Hindlimb muscle (tissue), 1 donor: ENCODE measurements at places on chromosomes 4 and X. TPM values are rescaled to one million over a fixed set of nuclear protein-coding genes. Genes with fewer than 3 reads are reported as not detected.
A peak's percentile ranks its signal among the peaks of the same experiment; 100 is the strongest.

- DNase-seq, result no peak
Observed at GRCh38 chr4:102815981-102816380, 11.4 kb downstream of the UBE2D3 start.

The CPE gene
- polyA plus RNA-seq, result 72.2 TPM

- DNase-seq, result no peak
Observed at GRCh38 chr4:93299118-93299517, 529.4 kb upstream of the ATOH1 start.

GRCh38 chrX:130682990-130683389, 220.0 kb downstream of the ENOX2 start:
- DNase-seq, result no peak

DNA sequence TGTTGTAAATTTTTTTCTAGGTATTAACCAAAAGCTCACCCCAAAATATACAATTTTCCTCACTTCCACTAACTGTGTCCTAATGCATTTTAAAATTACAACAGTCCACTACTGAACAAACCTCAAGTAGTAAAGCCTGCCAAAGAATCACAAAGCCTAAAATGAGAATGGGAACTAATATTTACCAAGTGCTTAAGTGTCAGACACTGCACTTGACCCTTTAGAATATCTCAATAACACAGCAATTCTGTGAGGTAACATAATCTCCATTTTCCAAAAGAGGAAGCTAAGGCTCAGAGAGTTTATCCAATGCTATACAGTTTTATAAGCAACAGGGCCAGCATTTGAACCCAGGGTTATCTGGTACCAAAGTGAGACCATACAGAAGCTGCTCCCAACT, 4.9 kb downstream of the SLC9A7 start:
- no peak for DNase-seq

The NAA11 gene
- 0.86 TPM for polyA plus RNA-seq

GRCh38 chr4:89398146-89398545, 90.5 kb upstream of the GPRIN3 start:
- DNase-seq, result no peak

DNA sequence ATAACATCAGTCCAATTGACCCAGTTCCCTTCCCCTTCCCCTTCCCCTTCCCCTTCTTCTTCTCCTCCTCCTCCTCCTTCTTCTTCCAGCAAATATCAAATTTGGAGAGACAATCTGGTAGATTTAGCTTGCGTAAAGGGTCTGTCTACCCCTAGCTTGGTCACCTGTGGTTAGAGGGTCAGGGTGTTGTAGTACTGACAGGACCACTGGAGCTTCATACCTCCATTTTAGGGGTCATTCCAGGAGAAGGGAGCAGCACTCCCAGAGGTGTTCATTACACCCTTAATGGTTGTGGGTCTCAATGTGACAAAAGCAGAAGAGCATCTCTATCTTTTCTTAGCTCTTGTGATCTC, 3.7 kb upstream of the FGB start:
- no peak for DNase-seq

DNA sequence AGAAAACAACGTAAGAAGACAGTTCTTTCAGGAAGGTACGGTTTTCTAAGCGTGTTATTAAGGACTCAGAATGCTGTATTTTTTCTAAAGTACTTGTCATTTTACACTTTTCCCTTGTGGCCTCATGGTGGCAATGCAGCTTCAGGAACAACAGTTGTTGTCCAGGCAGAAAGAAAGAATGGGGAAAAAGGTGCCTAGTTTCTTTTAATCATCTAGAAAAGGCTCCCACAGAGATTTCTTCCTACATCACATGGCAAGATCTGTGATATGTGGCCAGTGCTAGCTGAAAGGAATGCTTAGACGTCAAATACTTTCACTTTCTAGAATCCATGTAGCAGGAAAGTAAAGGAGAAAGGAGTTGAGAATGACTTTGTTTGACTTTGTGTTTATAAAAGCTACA, 49.0 kb upstream of the TRAM1L1 start:
- DNase-seq, result peak; percentile 19

GRCh38 chr4:187972135-187972534, 23.4 kb upstream of the ZFP42 start:
- no peak for DNase-seq

The GRIA2 gene
- 4.3 TPM for polyA plus RNA-seq

GRCh38 chr4:7364979-7365378, 69.8 kb downstream of the PSAPL1 start:
- no peak for DNase-seq

GRCh38 chr4:4919927-4920326, 60.5 kb downstream of the MSX1 start:
- DNase-seq, result no peak

The STBD1 gene
- 51.9 TPM for polyA plus RNA-seq

GRCh38 chr4:2416564-2417225, 1.8 kb downstream of the ZFYVE28 start:
- no peak for DNase-seq

- no peak for DNase-seq
Observed at GRCh38 chr4:141417387-141417786, 196.7 kb downstream of the ZNF330 start.

The PROM1 gene
- polyA plus RNA-seq, result 44.6 TPM

GRCh38 chr4:58935332-58935731, 1825.1 kb upstream of the IGFBP7 start:
- DNase-seq, result no peak

DNA sequence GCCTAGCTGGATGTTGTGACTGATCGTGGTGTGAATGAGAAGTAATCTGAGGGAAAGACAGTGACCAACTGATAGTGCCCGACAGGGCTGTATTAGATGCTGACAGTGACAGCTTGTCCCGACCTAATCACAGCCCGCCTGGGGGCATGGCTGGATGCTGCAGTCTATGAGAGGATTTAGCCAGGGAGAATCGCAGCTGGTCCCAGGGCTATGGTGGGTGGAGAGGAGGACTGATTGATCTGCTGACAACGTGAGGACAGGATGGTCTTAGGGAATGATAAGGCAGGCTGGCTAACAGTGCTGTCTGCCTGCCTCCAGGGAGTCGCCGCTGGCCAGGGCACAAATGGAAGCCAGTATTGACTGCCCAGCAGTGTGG, 621 bp upstream of the SUV39H1 start:
- DNase-seq, result no peak

DNA sequence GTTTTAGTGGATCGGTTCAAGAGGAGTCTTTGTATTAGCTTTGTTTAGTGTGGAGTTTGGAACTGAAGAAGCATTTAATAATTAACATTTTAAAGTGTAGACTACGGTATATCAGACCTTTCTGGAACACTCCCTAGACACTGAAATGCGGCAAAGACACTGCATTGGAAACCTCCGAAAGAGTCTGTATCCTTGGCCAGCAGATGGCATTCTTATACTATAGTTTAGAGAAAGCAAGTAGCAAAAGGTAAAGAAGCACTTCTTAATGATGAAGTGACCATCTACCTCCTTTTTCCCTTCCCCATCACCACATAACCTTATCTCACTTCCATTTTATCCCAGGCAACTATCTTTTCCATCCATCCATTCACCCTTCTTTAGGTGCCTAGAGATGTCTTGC, 7.6 kb downstream of the FABP2 start:
- DNase-seq, result no peak

- DNase-seq, result no peak
Observed at GRCh38 chr4:115219315-115219860, 106.0 kb upstream of the NDST4 start.

The SYP gene
- 1.0 TPM for polyA plus RNA-seq
